Right renal pelvis (tissue), 4 donors: ENCODE measurements at places on chromosomes 3 and 15. TPM values are rescaled to one million over a fixed set of nuclear protein-coding genes. Genes with fewer than 3 reads are reported as not detected.

Gene MON1A
- polyA plus RNA-seq = 7.6 TPM

Gene PPP1R2
- 54.7 TPM for polyA plus RNA-seq

Gene CNTN3
- 5.8 TPM for polyA plus RNA-seq

Gene PIGZ
- 0.67 TPM for polyA plus RNA-seq

Gene TGM5
- not detected for polyA plus RNA-seq

Gene AGBL1
- polyA plus RNA-seq = 0.15 TPM

Gene PRRT3
- 4.5 TPM for polyA plus RNA-seq

Gene EHHADH
- 28.1 TPM for polyA plus RNA-seq

Gene DOCK3
- polyA plus RNA-seq = 1.2 TPM

Gene VEPH1
- 58.0 TPM for polyA plus RNA-seq

Gene PATL2
- polyA plus RNA-seq = 0.87 TPM

Gene TGM4
- polyA plus RNA-seq = not detected

Gene BOC
- polyA plus RNA-seq = 23.5 TPM

Gene MINAR1
- 1.2 TPM for polyA plus RNA-seq

Gene CELF6
- 5.2 TPM for polyA plus RNA-seq

DNA sequence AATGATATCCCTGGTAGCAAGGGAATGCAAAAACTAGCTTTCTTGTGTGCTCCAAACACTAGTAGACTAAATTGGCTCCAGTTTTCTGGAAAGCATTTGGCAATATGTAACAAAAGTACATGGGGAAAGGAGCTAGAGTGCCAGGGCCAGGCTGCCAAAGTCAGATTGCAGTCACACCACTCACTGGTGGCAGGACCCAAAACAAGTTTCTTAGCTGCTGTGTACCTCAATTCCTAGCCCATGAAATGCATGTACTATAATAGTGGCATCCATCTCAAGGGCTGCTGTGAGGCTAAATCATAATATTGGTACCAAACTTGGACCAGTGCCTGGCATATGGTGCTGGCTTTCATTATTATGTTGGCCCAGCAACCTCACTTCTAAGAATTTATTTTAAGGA is 49.3 kb downstream of the CLDN18 start:
- DNase-seq = no peak

DNA sequence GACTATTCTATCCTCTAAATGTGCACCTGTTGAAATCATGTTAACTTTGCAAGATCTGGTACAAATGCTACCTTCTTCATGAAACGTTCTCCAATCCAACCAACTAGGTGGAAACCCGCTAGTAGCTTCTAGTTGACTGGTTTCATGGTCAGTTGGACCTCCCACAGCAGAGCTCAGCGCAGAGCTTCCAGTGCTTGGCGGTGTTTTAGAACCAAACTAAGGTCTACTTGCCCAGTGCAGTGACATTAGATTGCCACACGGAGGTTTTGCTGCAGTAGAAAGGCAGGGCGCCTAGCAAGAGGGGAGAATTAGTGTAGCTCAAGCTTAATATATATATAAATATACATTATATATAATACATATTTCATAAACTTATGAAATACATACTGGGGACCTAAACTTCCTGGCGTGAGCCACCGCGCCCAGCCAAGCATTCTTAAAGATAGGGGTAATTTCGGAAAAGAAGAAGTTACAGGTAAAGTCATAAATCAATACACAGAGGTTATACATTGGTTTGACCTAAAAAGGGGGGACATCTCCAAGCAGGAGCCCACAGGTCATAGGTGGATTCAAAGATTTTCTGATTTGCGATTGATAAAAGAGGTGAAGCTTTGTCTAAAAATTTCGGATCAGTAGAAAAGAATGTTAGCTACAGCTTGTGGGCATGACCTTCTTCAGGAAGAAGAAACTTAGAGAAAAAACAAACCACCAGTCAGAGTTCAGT is 2.1 kb upstream of the OXSR1 start:
- no peak for DNase-seq

- DNase-seq = no peak
Measured at GRCh38 chr3:15955968-15956367, 158.2 kb upstream of the ANKRD28 start.

DNA sequence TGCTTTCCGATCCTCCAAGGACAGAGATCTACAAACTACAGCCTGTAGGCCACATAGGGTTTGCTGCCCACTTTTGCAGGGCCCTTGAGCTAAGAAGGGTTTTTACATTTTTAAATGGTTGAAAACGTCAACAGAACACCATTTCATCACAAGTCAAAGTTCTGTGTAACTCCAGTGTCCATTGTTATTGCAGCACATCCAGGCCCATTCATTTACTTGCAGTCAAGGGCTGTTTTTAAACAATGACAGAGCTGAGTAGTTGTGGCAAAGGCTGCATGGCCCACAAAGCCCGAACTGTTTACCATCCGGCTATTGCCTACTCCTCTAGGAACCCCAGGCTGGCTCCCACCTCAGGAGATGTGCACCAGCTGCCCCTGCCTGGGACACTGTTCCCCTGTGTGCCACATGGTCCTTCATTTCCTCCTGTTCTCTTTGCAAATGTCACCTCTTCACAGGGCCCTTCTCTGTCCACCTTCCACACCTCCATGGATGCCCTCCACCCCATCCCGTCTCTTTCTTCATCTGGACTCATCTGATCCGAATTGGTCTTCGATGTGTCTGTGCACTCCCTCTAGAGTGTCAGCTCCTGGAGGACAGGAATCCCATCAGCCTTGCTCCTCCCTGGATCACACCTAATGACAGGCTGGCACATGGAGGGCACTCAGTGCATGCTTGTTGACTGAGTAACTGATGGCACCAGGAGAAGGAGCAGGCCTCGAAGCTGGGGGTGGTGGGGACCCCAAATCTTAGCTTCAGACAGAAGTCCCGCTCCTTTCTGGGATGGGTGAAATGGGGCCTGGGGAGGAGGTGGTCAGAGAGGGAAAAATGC is 69.5 kb upstream of the IQSEC1 start:
- DNase-seq = no peak

DNA sequence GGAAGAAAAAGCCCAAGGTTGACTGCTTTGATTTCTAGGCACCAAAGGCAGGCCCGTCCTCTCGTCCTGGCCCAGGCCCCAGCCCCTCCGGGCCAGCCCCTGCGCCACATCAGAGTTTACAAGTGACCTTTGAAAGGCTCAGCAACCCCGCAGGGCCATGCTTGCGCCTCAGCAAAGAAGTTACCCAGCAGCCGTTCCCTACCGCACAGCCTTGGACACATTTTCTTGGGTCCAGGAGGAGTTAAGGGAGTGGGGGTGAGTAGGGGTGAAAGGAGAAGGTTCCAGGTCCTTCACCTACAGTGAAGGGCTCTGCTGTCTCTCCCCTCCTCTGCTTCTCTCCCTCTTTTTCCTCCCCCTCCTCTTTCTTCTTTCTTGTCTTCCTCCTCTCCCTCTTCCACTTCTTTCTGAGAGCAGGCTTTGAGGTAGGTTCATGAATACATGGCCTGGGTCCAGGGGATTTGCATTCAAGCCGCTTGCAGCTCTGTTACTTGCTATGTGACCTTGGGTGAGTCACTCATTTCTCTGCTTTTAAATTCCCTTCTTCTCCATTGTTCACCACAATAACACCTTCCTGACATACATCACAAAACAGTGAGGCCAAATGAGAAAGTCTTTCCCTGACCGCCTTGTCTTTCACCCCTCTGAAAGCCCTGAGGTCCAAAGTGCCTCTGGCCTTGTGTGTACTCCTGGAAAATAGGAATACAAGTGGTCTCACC is 223.3 kb upstream of the TPRG1 start:
- DNase-seq = no peak

- no peak for DNase-seq
Measured at GRCh38 chr15:59274126-59274970, 67.7 kb downstream of the LDHAL6B start.

GRCh38 chr3:187369089-187369447 is 883 bp downstream of the RTP4 start:
- DNase-seq = no peak

DNA sequence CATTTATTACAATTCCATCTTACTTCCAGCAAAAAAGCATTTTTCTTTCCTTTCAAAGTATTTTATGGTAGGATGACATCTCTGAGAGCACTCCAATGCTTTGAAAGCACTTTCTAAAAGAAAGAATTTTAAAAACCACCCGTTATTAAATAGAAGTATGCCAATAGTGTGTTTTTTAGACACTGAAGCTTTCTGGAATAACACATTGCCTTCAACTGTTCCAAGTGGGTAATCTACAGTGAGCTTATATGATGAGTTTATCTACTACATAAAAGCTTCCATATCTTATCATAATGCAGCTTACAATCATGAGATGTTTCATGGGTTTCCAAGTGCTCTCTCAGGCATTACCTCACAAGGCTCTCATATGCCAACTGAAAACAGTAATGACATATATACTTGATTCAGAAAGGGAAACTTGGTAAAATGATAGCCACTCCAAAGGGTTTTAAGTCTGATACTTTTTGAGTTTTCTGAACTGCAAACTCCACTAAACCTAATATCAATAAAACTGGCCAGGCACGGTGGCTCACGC is 14.1 kb downstream of the CMTM6 start:
- DNase-seq = no peak

DNA sequence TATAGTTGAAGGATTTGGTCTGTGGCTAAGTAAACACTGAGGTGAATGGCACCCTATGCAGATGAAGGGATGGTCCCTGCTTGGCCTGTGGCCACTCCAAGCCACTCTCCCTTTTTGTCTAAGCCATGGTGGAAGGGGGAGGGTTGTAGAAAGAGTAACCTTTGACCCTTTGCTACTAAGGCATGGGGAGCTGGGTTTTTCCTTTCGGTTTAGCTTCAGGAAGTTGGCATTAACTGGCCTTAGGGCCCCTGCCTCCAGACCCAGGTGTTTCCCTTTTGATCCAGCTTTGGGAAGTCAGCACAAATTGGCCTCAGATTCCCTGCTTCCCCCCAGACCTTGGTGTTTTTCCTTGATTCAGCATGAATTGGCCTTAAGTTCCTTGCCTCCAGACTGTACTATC is 49.5 kb downstream of the EFCAB12 start:
- DNase-seq = no peak

- DNase-seq = no peak
Measured at GRCh38 chr3:194181612-194182529, 45.9 kb downstream of the HES1 start.

GRCh38 chr3:158845765-158846350 is 44.0 kb downstream of the MFSD1 start:
- DNase-seq = peak; percentile 12

DNA sequence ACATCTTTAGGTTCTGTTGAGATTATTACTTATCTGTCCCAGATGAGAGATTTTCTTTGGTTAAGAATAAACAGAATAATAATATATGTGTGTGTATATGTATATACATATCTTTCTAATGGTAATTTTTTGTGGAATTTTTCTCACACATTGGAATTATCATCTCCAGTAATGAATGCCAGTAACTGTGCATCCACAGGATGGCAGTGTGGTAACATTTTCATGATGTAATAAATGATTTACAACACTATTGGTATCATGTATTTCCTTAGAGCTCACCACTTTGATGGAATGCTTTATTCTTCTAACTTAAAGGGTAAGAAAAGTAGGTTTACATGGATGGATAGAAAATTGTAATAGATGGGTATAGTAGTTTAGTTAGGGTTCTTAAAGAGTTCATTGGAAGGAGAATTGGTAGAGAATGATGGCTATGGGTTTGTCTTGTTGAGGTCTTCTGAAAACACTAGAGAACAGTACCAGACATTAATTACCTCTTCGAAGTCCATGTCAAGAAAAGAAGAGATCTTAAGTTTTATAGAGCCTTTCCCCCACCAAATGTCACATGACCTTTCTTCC is 78.1 kb downstream of the STT3B start:
- no peak for DNase-seq

GRCh38 chr15:67782691-67782991 is 42.7 kb upstream of the SKOR1 start:
- no peak for DNase-seq

GRCh38 chr3:191336833-191337232 is 6.5 kb upstream of the UTS2B start:
- DNase-seq = no peak

- no peak for DNase-seq
Measured at GRCh38 chr3:183933160-183933559, 48.5 kb upstream of the PARL start.

- no peak for DNase-seq
Measured at GRCh38 chr3:191961529-191961928, 500.6 kb downstream of the PYDC2 start.

DNA sequence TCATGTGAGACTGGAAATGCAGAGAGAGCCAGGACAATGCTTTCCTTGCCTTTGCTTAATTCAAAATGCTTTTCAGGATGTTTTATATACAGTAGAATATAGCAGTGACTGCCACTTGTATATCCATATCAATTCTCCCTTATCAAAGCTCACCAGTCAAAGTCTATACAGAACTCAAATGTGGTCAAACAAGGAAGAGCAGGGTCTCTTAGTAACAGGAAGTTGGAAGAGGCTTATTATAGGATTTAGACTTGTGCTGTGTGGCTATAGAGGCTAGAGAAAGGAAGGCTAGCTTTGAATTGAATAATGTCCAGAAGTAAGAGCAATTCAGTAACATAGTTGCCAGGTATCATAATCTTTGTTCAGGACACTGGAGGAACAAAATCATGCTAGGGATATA is 4.4 kb upstream of the SI start:
- DNase-seq = no peak

DNA sequence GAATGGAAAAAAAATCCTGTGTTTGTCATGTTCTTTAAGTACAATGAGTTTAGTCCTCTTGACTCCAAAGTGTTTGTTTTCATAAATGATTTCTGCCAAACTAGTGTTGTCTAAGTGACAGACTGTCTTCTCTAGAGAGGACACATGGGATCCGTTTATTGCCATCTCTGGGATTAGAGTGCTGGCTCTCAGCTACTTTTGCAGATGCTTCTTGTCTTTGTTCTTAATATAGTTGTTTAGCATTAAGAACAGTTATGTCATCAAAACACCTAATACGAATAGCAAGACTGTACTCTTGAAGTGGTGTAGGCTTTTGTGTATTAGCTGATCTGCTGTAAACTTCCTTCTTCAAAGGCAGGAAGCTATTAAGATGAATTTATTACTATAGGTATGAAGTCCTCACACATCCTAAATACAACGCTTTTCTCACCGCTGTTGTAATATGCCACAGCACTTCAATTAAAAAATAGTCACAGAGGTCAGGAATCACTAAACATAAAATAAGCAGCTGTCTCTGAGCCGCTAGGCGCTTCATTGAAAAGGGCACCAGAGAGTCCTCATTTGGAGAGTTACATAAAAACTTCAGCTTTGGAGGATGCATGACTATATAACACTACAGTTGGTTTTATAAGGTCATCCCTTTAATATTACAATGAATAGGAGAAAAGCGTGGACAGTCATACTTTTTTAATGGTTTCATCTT is 128.3 kb upstream of the ZNF385D start:
- no peak for DNase-seq

DNA sequence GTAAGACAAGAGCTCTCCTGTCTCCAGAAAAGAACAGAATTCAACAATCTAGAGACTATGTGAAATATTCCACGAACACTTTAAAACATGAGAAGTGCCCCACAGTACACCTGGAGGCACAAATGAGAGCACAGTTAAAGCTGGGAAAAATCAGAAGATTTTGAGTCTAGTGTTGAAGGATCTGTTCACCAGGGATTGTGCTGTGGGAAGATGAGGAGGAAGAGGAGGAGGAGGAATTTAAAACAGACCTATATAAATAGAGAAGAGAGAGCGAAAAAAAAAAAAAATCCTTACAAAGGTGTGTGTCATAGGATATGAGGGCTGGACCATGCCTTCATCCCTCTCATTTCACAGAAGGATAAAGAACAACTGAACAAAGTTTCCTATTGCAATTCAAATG is 361.0 kb upstream of the SEMA6D start:
- DNase-seq = no peak

GRCh38 chr3:6770397-6770690 is 90.6 kb upstream of the GRM7 start:
- DNase-seq = no peak

- DNase-seq = no peak
Measured at GRCh38 chr3:107045791-107046190, 331.4 kb upstream of the CCDC54 start.
